ENCODE measurements at places on chromosomes 2 and 18.

DNA sequence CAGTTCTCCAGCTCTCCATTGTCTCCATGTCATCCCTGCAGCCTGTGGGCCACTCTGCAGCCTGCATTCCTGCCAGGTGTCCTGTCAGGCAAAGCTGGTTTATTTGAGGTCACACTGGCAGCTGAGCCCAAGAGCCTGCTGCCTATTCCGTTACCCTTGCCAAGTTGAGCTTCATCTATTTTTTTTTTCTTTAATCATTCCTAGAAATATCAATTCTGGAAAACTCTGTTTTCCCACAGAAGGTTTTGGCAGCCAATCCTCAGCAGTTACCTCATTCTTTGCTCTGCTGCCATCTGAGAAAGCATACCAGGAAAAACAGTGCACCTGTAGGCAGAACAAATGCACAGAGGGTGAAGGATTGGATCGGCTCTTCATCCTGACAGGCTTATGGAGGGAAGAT, 411.0 kb upstream of the ACVR2A start:
- DNase-seq = no peak

DNA sequence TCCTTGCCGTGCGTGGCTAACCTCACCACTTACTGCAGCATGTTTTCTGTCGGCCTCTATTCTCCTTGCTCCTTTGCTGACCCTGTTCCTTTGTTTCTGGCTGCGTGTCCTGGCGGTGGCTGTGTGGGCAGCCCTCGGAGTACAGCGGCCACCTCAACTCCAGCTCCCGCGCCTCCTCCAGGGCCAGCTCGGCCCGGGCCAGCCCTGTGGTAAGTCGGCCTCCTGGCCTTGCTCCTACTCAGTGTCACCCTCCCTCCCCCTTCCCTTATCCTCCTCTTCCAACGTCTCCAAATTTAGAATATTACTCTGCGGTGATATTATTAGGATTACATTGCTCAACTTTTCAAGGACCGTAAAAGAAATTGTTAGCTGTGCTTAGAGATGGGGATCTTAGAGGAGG, 59.5 kb upstream of the RBM44 start:
- no peak for DNase-seq

DNA sequence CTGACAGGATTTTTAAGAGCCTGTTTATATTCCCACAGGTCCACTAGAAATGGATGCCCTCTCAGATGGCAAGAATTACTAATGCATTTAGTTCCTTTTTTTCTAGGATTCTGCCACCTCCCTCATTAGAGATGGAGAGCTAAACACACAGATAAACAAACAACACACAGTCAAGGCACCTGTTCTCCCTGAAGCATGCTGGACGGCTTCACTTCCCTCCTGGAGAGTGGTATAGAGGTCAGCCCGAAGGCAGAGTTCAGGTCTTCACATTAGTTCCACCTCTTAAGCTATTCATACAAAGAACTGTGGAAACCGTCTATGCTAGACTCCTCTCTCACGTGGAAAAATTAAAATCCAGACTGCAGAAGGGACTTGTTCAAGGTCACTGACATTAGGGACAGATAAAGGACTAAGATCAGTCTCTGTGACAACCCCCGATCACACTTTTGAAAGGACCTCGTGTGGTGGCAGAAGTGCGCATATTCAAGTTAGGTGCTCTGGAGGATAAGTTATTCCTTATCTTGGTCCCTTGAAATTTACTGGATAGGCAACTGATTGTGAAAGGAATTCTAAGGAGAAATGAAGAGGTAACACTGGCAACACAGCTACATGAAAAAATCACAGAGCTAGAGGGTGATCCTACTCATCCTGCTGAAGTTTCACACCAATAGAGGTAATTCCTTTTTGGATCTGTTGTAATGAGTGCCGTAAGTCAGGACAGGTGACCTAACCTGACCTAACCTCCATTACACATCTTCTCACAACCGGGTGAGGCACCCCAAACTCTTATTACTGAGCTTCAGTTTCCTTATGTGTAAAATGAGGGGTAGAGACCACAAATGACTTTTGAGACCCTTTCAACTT, 75.1 kb downstream of the SPRED2 start:
- DNase-seq = no peak

- no peak for DNase-seq
Observed at GRCh38 chr2:49616800-49617199, 462.5 kb upstream of the FSHR start.

DNA sequence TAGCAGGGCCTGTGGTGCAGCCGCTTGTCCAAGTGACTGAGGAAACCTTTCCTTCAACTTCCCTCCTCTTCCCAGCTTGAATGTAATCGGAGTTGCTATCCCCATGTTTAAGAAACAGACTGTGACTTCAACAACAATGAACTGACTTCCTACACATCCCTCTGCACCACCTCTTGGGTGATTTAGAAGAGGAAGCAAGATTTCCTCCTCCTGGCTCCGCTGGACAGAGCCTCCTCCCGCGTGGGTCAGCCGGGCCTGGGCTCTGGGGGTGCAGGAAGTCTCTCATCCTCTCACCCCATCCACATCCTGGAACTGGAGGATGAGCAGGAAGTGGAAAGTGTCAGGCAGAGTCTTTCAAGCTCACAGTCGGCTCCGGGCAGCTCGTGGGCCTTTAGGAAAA, 84.3 kb downstream of the GATA6 start:
- no peak for DNase-seq

DNA sequence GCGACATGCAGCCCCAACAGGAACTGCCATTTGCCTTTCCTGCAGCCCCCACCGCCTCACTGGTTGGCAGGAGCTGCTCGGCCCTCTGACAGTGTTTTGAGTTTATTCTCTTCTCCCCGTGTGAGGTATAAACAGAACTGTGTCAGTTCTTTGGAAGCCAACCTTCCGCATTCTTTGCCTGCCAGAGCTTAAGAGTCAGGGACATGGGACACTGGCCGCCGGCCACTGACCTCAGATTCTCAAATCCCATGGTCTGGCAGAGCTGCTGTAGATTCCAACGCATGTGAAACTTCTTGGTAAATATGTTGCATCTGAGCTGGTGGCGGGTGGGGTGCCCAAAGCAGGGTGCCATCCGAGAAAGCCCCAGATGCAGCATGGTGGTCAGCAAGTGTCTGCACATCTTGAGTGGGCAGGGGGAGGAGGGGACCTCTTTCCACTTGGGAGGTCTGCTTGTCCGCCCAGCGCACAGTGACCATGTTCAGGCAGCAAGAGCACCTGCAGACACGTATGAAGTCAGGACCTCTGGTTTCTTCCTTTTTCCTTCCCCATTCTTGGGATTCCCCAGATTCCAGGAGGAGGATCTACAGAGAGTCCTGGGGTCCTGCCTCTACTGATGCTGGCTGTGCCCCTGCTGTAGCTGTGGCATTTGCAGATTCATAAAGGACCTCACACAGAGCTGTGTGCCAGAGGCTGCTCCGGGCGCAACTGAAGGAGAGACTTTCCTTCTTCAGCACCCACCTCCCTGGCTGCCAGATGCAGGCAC, 23.8 kb downstream of the ASB18 start:
- no peak for DNase-seq

DNA sequence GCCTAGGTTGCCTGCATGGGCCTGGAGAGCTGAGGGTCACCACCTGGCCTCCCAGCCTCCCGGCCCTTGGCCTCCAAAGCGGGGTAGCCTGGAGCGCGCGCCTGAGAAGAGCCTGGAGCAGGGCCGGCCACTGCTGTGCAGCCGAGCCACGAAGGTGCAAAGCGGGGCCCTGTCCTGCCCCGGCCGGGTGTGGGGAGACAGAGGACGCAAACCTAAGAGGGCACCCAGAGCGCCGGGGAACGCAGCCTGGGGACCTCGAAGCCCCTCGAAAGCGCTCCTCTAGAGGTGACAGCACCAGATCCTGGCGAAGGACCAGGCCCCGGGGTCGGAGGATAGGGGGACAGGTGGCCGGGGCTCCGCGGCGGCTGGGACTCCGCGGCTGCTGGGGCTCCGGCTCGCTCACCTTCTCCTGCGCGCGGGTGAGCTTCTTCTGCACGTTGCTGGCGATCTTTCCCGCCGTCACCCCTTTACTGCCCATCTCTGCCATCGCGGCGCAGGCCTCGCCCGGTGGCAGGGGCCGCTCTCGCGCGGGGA, 430 bp downstream of the BIN1 start:
- no peak for DNase-seq

DNA sequence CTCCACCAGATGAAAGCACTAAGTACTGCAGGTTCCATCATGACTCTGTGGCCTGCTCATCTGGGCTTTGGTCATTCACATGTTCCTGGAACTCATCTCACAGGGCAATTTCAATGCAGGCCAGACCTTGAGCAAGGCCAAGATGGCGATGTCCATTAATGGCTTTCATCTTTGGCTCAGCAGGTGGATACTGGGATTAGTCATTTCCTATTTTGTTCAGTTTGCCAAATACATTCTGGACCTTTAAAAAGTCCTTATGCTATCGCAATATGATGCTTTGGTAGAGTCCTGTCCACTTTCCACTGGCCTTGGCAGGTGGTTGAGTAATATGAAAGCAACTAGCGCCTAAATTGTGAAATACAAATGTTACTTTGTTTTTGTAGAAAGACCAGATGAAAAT, 170.1 kb upstream of the REV1 start:
- DNase-seq = no peak

GRCh38 chr2:38415023-38415422, 38.0 kb upstream of the ATL2 start:
- no peak for DNase-seq

DNA sequence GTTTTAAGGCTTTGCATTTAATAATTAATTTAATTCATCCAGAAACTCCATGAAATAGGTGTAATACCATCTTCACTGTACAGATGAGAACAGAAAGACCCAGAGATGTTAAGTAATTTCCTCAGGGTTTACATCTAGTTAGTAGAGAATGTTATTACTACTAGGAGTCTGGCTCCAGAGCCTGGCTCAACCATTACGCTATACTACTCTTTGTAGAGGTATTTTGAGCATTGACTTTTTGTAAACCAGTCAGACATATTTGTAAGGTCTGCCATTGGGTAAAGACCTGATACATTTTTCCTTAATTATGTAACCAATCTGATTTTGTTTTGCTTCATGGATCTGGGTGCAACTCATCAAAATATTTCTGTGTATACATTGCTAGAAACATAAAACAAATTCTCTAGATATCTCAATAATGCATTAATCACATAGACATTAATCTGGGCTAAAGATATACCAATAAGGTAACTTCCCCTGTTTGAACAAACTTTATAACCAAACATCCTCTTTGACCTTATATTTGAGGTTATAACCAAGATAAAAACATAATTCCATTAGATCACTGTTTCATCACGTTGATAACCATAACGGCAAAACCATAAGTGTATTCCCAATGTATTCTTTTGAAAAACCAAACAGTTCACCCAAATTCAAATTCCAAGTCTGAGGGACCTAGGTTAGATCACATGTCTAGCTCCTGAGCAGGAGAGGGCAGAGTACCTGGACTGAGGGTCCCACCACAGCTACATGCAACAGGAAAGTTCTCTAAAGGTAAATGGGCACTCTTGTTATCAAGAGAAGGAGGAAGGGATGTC, 135.0 kb downstream of the IKZF2 start:
- DNase-seq = no peak

GRCh38 chr2:30704309-30705020, 102.8 kb downstream of the CAPN13 start:
- DNase-seq = no peak

DNA sequence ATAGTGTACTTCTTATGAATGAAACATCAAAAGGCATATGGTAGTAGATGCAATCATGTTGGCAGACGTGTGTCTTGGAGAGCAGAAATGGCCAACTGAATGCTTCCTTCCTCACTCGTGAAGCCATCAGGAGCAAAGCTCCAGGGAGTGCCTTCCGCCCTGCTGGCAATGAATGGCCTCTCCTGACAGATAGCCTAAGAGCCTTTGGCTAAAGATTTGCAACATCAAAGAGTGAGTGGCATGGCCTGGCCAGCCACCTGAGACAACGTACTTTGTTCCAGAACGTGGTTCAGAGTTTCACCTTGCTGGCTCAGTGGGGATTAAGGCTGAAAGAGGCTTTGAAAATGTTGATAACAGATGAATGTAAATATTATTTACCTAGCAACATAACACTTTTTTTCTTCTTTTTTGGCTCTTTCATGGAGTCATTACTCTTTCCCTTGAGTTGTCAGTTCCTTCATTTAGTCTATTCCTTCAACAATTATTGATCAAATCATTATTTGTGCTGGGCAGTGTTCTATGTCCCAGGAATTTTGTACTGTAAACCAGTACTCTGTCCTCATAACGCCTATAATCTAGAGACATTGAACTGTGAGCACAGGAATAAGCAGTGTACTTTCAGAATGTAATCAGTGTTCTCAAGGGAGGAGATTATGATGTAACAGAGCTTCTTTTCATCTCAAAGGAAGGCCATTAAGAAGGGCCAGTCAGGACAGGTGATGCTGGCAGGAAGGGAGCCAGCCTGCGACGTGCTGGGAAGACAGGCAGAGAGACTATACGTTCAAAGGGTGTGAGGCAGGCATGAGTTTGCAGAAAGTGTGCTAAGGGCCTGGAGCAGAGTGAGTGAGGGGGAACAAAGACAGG, 59.4 kb upstream of the SH3RF3 start:
- no peak for DNase-seq

DNA sequence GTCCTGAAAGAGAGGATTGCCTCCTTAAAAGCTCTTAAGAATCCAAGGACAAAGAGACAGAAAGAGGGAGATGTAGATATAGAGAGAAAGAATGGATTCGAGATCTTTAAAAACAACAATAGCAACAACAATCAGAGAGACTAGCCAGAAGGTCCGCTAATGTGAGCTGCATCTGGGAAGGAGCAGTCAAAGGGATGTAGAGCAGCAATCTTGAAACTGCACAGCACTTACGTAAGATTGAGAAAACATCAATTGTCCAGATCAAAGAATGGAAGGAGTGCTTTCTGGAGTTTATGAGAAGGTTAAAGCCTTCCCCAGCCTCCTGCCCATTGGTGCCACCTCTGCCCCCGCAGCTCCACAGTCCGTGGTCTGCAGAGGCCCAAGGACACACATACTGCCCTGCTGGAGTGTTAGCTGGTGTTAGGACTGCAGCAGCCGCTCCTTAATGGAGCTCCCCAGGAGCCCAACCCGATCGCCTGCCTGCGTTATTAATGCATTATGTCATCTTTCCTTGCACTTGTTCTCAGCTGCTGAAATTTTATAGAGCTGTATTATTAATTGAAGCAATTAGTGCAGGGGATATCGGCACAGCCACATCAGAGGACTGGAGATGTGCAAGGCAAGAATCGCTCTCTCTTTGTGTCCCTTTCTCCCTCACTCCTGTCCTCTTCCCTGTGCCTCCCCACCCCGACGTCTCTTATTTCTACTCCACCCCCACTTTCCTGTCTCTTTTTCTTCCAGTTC, 94.2 kb upstream of the STPG4 start:
- DNase-seq = no peak

All from activated naive CD4-positive, alpha-beta T cell (primary cell).